Activated CD8-positive, alpha-beta memory T cell treated with anti-CD3 and anti-CD28 coated beads for 1 hour (primary cell): ENCODE measurements at places on chromosomes 12 and 14.

DNA sequence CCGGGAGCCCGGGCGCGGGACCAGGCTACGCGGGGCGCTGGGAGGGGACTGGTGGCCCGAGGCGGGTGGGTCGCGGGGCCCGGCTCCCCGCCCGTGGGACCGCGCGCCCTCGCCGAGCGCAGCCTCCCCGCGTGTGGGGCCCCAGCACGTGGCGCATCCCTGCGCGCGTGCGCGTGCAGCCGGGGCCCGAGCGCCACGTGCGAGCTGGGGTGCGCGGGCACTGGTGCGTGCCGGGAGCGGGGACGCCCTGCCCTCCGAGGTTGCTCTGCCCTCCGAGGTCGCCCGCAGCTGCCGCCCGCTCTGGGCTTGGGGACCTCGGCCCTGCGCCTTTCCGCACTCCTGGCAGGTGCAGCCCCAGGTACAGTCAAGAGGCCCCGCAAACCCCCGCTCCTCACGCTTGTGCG, 365 bp upstream of the CCDC88C start:
- DNase-seq, result peak; percentile 42

DNA sequence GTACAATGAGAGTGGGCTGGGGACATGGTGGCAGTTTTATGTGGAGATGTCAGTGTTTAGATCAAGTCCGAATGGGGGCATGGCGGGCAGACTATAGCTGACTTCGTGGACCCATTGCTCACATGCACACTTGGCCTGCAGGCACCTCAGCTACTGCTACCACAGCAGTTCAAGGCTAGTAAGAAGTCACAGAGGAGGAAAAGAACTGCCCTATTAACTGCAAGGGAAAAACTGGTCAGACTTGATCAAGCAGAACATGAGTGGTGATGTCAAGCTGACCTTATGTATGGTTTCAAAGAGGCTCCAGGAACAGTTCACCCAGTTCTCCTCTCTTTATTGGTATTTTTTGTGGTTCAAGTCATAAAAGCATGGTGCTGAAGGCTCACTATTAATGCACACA, 30.2 kb upstream of the FRS2 start:
- no peak for DNase-seq

GRCh38 chr14:96584199-96584906, 82.2 kb downstream of the PAPOLA start:
- DNase-seq, result no peak

DNA sequence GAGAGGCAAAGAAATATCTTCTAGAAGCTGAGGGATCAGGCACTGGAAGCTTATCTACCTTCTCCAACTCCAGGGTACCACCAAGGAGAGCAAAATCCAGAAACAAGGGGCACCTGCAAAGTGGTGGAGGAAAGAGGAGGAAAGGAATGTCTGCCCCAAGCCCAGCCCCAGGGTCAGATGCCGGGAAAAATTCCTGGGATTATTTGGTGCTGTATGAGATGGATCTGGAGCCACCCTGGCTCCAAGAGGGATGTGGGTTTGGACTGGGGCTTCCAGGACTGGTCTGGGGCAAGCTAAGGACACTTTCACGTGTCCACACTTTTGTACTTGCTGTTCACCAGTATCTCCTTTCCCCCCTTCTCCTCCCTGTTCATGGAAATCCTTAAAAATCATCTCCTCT, 69.8 kb downstream of the DPF3 start:
- no peak for DNase-seq

DNA sequence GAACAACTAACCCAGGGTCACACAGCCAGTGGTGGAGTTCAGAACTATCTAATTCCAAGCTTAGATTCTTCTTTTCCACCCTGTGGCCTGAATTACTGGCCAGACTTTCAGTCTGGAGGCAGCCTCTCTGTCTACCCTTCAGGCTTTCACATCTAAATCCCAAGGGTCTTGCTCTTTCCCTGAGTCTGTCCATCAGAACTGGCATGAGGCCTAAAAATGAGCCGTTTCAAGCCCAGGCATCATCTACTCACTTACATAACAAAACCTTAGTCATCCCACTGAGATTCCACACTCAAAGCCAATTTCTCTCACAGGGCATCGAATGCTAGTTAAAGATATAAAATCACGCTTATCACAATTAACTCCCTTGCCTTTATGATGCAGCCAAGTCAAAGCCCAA, 1.3 kb upstream of the PTGDR start:
- no peak for DNase-seq

DNA sequence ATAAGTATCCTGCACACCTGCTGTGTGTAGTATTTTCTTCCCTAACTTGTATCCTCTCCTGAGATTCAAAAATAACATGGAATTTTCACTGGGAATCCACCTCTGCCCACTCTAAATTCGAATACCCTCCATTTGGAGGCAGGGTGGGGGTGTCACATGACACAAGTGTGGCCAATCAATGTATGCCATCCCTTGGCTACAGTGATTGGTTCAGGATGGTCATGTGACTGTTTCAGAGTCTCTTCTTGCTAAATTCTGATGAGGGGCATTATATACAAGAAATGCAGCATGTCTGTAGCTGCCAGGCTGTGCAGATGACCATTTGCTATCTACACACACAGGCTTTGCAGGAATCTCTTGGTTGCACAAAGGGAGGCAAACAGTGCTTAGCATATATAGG, 86.8 kb upstream of the TMEM132C start:
- no peak for DNase-seq

DNA sequence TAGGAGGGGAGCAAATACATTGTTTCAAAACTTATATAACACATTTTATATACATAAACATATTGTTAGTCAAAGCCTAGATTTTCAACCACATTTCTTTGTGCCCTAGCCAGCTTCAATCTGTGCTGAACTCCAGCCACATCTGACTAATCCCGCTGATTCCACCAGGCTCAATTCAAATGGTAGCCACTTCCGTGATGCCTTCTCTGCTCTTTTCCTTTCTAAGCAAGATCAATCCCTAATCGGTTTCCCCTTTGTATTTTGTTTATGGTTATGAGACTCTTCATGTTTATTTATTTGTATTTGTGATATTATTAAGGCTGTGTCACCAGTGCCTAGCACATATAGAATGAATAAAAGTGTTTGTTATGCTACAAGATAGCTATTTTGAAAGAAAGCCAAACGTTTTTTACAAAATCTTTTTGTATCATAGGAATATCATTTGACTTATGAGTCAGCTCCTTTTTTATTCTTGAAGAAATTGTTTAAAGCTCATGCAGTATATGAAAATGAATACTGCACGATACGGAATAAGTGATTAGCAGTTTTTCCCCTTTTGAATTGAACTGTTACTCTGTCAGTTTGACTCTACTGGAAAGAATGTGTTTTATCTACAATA, 110.2 kb downstream of the PLEKHA5 start:
- DNase-seq, result no peak

- no peak for DNase-seq
Observed at GRCh38 chr12:83015390-83016217, 328.9 kb downstream of the TMTC2 start.

- no peak for DNase-seq
Observed at GRCh38 chr12:67592228-67593011, 56.1 kb upstream of the DYRK2 start.

GRCh38 chr14:85587151-85587711, 57.3 kb downstream of the FLRT2 start:
- DNase-seq, result no peak

- no peak for DNase-seq
Observed at GRCh38 chr12:97003276-97003675, 96.2 kb downstream of the NEDD1 start.

GRCh38 chr12:75611041-75611440, 99.6 kb upstream of the KRR1 start:
- DNase-seq, result no peak

- no peak for DNase-seq
Observed at GRCh38 chr12:81339071-81339470, 261.2 kb downstream of the ACSS3 start.

GRCh38 chr12:13948621-13949020, 32.8 kb downstream of the GRIN2B start:
- DNase-seq, result no peak
